ENCODE measurements at places on chromosomes 6 and 20.

GRCh38 chr6:124671324-124671723, 290.9 kb upstream of the RNF217 start:
- no peak for DNase-seq

GRCh38 chr6:66838764-66839163, 1131.7 kb upstream of the EYS start:
- DNase-seq = no peak

- DNase-seq = no peak
Measured at GRCh38 chr6:89199579-89199978, 17.6 kb downstream of the GABRR1 start.

GRCh38 chr6:110596354-110596753, 119.9 kb upstream of the SLC22A16 start:
- no peak for DNase-seq

- no peak for DNase-seq
Measured at GRCh38 chr6:146961831-146962230, 242.4 kb upstream of the STXBP5 start.

- DNase-seq = no peak
Measured at GRCh38 chr6:14130435-14131075, 13.0 kb downstream of the CD83 start.

DNA sequence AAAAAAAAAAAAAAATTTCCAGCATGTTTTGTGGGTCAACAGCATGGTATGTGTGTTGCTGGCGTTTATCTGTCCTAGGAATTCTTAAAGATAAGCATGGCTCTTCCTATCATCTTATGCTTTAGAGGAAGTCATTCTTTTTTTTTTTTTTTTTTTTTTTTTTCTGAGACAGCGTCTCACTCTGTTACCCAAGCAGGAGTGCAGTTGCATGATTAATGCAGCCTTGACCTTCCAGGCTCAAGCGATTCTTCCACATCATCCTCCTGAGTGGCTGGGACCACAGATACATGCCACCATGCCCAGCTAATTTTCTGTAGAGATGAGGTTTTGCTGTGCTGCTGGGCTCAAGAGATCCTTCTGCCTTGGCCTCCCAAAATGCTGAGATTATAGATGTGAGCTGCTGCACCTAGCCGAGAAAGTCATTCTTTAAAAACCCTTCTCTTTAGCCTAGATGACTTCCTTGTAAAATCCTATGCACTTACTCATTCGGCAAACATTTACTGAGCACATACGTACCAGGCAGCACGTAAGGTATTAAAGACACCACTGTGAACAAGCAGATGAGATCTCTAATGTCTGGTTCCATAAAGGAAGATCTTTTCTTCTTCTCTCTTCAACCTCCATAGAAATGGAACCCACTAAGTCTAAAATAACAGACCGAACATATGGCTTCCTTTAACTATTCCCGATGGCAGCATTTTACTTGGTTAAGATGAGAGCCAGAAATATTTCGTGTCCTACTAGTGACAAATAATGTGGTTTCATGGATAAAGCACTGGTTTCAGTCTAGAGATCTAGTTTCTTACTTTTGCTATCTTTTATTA, 122.4 kb downstream of the RIN2 start:
- DNase-seq = no peak

DNA sequence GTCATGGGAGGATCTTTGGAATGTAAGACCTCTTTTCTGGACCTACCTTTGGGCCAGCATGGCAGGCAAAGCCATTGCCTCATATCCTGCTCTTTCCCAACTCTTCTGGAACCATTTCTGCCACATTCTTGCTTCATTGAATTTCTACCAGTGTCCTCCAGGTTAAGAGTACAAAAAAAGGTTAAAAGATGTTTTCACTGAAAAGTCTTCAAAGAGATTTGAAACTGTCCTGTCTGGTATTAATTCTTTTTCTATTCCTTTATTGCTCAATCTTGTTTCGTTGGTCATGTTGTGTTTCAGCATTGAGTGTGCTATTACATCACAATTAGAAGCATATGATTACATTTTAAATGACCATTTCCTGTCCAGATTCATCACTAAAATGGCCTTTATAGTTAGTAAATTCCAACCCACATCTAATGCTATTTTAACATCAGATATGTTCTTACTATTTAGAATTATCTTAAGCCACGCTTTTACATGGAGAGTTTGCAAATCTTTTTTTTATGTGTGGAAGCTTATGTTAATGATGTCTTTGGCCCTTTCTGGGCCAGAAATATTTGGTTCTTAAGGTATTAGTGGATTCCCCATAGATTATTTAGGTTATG, 450.9 kb downstream of the GJA1 start:
- no peak for DNase-seq

- peak; percentile 54 for DNase-seq
Measured at GRCh38 chr6:45504947-45505346, 127.2 kb upstream of the SUPT3H start.

DNA sequence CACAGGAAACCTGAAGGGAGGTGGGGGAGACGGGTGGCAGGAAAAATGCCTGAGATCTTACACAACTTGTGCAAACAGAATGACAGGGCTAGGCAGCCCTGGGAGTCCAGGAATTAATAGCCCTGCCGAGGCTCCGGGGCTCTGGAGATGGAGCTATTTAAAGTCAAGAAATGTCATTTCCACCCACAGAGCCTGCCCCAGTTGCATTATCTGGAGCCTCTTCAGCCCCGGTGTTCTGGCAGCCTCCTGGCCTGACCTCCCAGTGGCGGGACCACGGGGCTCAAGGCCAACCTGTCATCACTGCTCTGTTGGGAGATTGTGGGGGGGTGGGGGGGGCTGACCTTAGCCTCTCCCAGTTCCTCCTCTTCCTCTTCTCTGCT, 28.5 kb upstream of the SCUBE3 start:
- DNase-seq = no peak

DNA sequence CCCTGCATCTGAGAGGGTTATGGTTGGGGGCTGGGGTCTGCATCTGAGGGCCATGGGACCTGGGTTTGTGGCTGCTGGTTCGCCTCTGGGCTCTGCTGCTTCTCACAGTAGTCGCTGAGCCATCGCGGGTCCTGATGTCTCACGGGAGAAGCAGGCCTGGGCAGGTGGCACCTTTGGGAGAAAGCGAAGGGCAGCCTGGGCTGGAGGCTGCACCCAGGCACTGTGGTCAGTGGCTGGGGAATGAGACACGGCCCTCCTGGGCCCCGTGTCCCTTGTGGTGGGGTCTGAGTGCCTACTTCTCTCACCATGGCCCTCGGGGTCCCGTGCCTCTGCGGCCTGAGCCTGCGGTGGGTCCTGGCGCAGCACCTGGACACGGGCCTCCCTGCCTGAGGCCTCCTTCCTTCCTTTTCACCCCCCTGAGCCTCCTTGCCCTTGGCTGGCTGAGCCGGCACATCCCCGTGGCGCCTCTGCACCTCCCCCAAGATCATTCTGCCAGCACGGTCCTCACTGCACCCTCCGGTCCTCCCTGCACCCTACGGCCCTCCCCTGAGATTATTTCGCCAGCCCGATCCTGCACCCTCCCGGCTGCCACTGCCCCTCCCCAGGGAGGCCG, 206.0 kb downstream of the ERMARD start:
- no peak for DNase-seq

All from femur (tissue), 1 donor.